ENCODE measurements at places on chromosomes 7 and 10.

DNA sequence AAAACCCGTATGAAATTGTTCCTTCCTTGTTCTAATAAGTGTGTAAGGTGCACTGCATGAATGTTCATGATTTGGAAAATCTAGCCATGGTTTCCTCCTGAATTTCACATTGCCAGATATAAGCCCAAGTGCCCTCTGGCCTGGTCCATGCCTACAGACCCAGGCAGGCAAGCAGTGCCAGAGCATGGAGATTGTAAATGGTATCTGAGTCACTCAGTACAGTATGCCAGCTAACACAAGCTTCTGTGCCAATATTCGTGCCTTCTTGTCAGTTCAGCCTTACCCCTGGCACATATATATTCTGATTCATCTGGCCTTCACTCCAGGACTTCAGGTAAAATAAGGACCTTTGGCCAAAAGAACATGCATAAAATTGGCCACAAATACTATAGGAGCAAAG is 38.4 kb upstream of the PDE1C start:
- no peak for DNase-seq

- DNase-seq: no peak
These were observed 30.3 kb downstream of the YKT6 start for GRCh38 chr7:44231088-44231487.

DNA sequence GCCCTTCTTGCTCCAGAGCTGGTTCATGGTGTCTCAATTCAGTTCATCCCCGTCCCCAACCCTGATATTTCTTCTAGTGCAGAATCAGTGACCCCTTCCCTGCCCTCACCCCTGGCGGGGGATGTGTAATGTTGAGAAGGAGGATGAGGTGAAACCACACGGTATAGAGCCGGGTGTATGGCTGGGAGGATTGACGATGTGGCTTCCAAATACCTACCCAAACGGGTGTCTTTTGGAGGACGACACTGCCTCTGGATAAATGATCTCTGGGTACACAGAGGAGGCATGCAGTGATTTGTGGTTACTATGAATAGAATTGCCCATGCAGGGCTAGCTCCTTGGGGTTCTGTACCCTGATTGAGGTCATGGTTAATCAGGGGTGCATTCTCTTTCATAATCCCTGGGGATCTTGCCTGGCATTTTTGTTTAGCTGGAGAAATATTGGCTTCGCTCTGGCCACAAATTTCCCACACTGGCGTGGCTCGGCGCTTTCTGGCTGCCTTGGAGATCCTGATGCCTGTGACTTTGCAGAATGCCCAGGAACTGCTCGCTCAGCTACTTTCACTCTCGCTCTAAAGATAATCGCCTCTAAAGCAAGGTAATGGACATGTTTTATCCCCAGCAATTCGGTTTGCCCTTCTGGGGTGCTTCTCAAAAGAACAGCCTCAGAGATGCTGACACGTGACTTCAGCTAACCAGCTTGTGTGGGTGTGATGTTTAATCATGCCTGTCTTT is 89.2 kb downstream of the RBM20 start:
- DNase-seq: no peak

DNA sequence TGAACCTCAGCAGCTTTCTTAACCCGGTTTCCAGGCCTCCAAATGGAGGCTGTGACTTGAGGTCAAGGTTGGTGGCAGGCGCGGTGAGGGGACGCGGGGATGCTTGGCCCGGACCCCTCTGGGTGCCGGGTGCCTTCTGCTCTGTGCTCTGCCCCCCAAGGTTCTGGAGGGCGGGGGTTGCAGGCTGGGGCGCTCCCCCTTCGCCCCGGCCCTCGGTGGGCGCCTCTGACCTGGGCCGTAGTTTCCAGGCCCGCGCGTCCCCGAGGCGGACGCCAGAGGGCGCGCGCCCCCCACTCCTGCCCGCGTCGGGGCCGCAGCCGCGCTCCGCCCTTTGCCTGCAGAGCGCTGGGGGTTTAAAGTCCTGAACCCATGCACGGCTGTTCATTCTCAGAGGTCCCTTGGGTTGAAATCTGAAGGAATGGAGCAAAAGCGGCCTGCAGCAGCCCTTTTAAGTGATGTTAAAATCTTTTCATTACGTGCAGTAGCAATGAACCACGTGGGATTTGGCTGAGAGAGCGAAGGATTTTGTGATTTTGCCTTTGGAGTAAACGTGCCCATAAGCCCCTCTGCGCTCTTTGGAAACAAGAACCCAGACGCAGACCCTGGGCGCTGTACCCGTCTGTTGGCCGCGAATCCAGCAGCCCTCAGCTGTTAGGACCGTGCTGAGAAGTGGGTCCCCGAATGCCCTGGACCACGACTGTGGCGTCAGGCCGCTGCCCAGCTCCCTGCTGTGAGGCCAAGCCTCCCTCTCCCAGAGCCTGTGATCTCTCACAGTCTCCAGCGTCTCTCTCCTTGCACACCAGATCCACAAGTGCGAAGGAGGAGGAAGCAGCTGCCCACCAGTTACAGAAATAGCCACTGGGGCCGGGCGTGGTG is 135.0 kb downstream of the ACTR3B start:
- peak; percentile 49 for DNase-seq

DNA sequence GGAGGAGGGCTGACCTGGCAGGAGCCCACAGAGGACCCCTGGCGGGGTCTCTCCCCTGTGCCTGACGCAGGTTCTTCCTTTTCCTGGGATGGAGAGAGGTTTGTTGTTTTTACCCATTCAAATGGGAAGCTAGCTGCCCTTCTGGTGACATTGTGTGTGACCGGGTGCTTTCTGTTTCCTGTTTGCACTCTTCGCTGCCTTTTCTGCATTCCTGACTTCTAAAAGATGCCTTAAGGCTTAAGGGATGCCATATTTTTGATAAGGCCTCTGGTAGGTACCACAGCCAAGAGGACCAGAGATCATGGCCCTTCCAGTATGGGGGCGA is 20.3 kb downstream of the ZNF783 start:
- DNase-seq: no peak

DNA sequence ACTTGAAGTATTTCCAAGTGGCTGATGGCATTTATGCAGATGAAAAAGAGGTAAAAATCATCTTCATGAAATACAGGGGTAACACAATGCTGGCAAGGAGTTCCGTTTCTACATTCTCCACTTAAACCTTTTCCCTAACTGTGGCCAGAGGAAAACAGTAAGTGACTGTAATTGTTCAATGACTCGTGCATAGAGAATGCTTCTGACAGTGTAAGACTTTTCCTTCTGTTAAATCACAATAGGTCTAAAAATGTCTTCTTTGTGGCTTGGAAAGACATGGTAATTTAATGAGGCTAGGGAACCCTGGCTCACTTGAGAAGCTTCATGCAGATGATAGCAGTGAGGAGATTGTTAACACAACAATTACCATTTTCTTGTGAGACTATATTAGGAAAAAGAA is 50.3 kb upstream of the RSU1 start:
- no peak for DNase-seq

- DNase-seq: no peak
These were observed 35.2 kb downstream of the POR start for GRCh38 chr7:75950111-75950681.

DNA sequence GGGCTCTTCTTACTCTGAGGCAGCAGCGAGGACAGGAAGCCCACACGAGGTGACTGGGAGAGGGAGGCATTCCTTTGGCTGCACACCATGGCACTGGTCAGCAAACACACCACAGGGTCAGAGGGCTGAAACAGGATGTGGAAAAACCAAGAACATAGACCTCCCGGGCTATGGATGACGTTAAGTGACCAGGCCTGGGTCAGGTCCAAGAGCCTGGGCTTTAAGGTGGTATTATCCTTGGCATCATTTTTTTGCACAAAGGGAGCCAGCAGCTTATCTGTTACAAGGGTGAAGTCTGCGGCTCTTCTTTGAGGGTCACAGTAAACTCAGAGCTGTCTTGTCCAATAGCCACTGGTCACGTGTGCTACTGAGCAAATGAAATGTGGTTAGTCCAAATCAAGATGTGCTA is 7.0 kb downstream of the WDR91 start:
- DNase-seq: no peak

- DNase-seq: no peak
These were observed 150.0 kb downstream of the PRKAG2 start for GRCh38 chr7:151726652-151727578.

DNA sequence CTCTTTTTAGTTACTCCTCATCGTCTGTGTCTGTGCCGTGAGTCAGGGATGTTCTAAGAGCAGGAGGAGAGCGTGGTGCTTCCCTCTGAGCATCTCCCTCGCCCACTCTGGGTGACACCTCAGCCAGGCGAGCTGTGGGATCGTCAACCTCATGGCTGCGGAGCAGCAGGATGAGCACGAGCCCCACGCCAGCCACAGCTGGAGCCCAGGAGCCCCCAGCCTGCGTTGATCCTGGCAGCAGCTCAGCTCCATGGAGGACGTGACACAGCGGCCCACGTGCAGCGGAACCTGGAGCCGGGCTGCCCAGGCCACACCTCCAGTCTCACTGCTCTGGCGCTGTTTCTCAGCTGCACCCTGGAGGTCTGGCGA is 512.0 kb downstream of the PTPRN2 start:
- DNase-seq: peak; percentile 77

DNA sequence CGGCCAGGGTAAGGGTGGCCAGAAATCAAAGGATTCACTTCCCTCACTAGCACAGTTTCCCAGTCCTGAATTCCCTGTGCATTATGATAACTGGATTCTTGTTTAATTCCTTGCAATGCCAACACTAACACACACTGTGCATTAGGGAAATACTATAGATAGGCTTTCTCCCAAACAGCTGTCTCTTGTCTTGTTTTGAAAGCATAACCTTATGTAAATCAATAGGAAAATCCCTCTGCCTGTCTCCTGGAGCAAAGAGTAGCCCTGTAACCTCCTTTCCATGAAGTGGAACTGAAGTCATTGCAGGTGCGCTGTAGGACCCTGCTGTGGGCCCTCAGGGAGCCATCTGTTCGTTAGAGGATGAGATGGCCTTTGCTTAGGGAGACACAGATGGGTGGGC is 82.8 kb upstream of the FAM171A1 start:
- no peak for DNase-seq

GRCh38 chr7:76354516-76354915 is 4.3 kb downstream of the YWHAG start:
- no peak for DNase-seq

DNA sequence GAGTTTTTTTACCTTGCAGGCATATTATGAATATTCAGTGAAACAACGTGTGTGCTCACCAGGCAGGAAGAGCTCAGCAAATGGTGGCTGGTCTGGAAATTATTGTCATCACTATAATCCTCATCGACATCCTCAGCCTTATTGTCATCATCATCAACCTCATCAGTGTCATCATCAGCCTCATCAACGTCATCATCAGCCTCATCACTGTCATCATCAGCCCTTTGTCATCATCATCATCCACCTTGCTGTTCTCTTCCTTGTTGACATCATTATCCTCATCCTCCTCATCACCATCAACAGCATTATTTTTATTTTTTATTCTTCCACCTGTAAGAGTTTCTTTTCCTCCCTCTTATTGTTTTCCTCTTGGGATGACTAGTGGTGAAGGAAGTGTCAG is 142.3 kb upstream of the GPR26 start:
- DNase-seq: no peak

DNA sequence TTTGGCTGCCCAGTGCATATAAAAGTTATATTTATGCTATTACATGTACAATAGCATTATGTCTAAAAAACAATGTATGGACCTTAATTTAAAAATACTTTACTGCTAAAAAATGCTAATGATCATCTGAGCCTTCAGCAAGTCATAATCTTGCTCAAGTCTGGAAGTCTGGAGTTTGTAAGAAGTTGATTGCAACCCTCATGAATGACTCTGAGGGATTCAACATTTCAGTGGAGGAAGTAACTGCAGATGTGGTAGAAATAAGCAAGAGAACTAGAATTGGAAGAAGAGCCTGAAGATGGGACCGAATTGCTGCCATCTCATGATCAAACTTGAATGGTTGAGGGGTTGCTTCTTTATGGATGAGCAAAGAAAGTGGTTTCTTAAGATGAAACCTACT is 13.0 kb upstream of the ADAMTS14 start:
- no peak for DNase-seq

- no peak for DNase-seq
These were observed 59.9 kb downstream of the CALD1 start for GRCh38 chr7:134839298-134839697.

DNA sequence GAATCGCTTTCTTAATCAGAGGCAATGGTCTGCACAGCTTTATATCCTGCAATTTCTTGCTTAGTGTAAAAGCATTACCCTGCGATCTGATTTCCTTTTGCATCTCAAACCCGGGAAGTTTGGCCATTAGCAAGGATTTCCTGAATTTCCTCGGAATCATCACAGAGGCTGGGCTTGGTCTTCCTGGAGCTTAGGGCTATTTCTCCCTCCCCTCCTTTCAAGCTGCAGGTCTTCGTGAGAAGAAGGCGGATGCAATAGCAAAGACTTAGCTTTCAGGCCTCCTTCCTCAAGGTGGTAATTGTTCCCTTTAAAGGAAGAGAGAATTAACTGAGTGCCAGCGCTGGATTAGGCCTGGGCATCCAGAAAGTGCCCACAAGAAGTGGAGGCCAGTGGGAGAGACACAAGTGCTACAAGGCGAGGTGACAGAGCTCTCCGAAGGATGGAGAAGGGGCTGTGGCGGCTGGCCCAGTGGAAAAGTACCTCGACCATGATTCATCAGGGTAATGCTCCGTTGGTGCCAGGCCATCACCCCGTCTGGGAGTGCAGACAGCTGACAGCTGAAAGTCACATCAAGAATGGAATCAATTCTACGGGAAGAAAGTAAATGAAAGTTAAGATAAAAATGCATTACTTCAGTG is 4.0 kb upstream of the ARMS2 start:
- DNase-seq: no peak

- peak; percentile 41 for DNase-seq
These were observed 345.5 kb downstream of the REEP3 start for GRCh38 chr10:63866747-63867140.

DNA sequence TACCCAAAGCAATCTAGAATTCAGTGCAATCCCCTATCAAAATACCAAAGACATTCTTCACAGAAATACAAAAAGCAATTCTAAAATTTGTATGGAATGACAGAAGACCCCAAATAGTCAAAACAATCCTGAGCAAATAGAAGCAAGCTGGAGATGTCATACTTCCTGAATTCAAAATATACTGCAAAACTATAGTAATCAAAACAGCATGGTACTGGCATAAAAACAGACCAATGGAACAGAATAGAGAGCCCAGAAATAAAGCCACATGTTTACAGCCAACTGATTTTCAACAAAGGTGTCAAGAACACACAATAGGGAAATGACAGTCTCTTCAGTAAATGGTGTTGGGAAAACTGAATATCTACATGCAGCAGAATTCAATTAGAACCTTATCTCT is 124.1 kb upstream of the AGK start:
- no peak for DNase-seq

DNA sequence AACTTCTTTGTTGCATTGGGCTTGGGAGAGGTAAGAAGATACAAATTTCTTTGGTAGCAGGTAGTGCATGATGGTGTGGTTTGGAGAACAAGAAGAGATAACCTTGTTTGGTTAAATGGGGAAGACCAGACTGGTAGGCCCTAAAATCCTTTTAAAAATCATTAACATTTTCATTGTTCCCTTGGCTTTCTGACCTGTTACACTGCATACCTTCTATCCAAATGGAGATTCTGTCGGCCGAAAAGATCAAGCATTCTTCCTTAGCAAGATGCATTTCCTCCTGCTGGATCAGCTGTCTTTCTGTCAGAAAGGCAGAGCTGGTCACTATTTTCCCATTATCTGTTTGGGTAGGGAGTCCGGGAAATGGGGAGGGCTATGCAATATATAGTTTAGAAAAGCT is 33.7 kb downstream of the AGK start:
- no peak for DNase-seq

GRCh38 chr7:13524076-13524475 is 465.4 kb downstream of the ETV1 start:
- DNase-seq: no peak

GRCh38 chr7:12984117-12984516 is 296.7 kb downstream of the ARL4A start:
- DNase-seq: no peak

- DNase-seq: no peak
These were observed 23.4 kb downstream of the RPP38 start for GRCh38 chr10:15120523-15120922.
